ENCODE measurements at places on chromosomes 2 and 18. TPM values are rescaled to one million over a fixed set of nuclear protein-coding genes. Genes with fewer than 3 reads are reported as not detected.
A peak's percentile ranks its signal among the peaks of the same experiment; 100 is the strongest.

DNA sequence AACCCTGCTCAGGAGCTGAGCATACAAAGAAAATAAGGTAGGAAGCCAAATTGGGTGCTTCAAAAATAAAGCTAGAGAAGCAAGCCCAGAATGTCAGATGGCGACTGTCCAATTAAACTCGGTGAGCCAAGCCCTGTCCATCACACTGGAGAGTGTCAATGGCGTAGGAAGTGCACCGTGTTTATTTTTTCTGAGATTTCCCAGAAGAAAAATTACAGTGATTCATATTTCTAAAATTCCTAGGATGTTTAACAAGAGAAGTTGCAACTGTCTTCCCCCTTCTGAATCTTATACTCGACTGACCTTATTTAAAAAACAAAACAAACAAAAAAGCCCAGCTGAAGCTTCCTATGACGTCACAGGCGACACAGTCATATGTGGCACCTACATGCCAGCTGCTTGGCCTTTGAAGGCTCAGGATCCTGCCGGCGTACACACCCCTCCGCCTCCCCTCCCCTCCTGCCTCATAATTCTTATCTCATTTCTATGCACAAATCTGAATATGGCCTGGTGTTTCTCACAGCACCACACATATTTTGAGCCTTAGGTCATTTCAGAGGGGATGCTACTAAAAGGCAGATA is 60.8 kb downstream of the MBP start:
- DNase-seq = peak; percentile 96

DNA sequence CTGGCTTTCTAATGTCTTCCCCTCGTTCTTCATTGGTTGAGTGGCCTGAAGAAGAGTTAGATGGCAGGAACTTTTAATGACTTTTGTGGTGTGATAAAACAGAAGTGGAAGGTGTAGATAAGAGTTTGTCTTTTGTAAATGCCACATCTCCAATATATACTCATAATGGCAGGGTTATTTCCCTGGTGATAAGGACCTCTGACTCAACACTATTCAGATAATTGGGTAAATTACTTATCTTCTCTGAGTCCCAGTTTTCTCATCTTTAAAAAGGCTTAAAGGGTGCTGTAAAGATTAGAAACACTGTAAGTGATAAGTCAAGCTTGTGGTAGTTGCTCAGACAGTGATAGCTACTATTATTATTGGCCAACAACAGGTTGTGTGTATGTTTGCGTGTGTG is 9.5 kb downstream of the KLHL14 start:
- no peak for DNase-seq

GRCh38 chr2:98134172-98135005 is 47.4 kb downstream of the VWA3B start:
- peak; percentile 46 for DNase-seq

MAP3K19 gene
- not detected for total RNA-seq

ST8SIA5 gene
- total RNA-seq = 0.36 TPM
